Lower lobe of right lung (tissue), 2 donors: ENCODE measurements at places on chromosomes 7 and 10. TPM values are rescaled to one million over a fixed set of nuclear protein-coding genes. Genes with fewer than 3 reads are reported as not detected.

GRCh38 chr7:152925412-152926147, 166.0 kb downstream of the ACTR3B start:
- no peaks in the 10 kb centered on the region for H3K36me3 ChIP-seq
- DNase-seq: no peak
- peaks cover 32% of the 10 kb centered on the region for H3K27me3 ChIP-seq
- H3K27ac ChIP-seq: no peak overlapping the region

DNA sequence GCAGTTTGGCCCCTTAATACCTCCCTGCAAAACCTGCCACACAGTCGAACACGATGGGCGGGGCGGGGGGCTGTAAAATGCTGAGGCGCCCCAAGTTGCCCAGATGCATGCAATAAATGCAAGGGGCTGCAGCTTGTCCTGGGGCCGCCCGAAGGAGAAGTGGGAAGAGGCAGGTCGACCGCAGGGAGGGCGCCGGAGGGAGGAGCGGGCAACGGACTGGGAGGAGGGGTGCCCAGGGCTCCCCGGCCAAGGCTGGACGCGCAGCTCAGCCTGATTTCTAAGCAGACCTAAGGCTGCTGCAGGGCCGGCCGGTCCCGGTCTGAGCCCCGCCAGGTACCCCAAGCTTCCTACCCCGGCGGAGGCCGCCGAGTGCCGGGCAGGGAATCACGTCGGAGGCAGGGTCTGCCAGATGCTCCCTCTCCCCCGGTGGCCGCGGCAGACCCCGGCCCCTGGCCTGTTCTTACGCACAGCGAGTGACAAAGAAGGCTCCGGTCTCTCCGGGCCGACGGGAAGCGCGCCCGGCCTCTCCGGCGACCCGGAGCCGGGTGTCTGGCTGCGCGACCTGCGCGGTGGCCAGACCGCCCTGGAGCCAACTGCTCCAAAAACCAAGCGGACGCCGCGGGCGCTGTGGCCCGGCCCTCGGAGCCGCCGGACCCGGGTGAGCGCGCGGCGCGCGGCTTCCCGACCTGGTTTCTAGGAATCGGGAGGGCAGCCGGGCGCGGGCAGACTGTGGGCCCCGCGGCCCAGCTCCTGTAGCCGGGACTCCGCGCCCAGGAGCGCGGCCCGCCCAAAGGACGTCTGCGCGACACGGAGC, 744 bp upstream of the EBF3 start:
- H3K4me3 ChIP-seq: peak overlapping the region; percentile 20
- H3K36me3 ChIP-seq: no peaks in the 10 kb centered on the region
- H3K4me1 ChIP-seq: peaks cover 28% of the 10 kb centered on the region
- H3K27me3 ChIP-seq: peaks cover 97% of the 10 kb centered on the region
- H3K27ac ChIP-seq: no peak overlapping the region

DNA sequence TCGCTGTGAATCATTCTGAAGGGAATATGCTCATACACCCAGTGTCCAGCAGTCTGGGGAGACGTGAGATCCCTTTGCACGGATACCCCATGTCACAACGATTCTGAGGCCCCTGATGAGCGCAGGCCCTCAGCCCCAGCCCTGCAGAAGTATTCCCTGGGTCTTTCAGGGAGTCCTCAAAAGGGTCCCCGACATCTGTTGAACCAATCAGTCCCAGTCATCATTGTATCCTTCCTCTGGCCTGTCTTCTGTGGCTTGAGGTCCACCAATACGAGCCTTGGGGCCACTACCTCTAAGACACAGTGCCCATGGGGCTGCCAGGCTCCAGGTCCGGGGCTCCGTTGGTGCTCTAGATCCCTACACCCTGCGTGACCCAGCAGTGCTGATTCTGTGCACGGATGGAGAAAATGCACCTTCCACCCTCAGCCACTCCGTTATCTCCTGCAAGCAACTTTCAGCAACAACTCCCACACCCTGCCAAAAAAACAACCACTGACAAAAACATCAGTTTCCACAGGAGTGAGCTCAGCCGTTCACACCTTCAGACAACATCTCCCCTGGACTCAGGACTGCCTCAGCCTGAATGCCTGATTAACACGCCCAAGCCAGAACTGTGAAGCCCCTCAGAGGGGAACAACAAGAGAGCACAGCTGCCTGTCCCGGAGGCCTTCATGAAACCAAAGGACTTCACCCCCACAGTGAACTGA, 46.9 kb upstream of the KDM7A start:
- H3K27ac ChIP-seq: no peak overlapping the region
- H3K27me3 ChIP-seq: no peaks in the 10 kb centered on the region
- no peak for DNase-seq
- H3K4me3 ChIP-seq: no peak overlapping the region
- no peaks in the 10 kb centered on the region for H3K36me3 ChIP-seq

- H3K36me3 ChIP-seq: peaks cover 47% of the 10 kb centered on the region
- no peaks in the 10 kb centered on the region for H3K27me3 ChIP-seq
- no peaks in the 10 kb centered on the region for H3K4me1 ChIP-seq
- no peak for DNase-seq
These were observed 46.4 kb downstream of the CASD1 start for GRCh38 chr7:94556028-94556427.

DNA sequence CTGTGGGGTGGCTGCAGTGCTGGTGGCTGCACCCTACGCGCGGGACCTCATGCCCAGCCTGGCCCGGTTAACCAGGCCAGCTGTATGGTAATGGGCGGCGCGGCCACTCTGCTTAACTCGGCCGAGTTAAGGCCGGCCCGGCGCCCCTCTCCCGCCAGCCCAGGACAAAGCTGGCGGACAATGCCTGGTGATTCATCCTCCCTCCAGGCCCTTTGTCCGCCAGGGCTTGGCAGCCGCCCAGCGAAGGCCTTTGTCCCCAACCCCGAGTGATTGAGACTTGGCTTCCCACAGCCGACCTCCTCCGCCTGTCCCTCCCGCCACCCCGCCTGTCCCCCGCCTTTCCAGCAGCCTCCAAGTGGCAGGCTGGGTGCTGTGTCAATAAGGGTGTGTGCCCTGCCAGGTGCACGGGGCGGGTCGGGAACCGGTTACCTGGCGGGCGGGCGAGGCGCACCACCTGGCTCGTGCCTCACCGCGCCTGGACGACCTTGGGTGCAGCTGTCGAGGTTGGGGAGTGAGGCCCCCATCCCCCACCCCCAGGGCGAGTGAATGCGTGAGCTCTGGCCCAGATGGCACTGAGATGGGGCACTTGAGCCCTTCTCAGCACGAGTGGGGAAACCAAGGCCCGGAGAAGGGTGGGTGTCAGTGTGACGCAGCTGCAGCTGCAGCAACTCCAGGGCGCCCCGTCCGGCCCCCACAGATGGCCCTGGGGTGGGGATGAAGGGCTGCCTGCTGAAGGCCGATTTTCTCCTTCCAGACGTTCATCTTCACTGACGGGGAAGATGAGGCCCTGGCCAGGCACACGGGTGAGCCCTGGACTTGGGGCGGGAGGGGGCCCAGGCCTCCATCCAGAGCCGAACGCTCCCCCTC, 4.6 kb downstream of the LFNG start:
- H3K27ac ChIP-seq: peak overlapping the region; percentile 92
- no peaks in the 10 kb centered on the region for H3K27me3 ChIP-seq

- DNase-seq: no peak
- H3K4me1 ChIP-seq: no peaks in the 10 kb centered on the region
- H3K27ac ChIP-seq: no peak overlapping the region
- H3K36me3 ChIP-seq: no peaks in the 10 kb centered on the region
These were observed 35.7 kb upstream of the ATXN7L1 start for GRCh38 chr7:105911961-105912575.

DNA sequence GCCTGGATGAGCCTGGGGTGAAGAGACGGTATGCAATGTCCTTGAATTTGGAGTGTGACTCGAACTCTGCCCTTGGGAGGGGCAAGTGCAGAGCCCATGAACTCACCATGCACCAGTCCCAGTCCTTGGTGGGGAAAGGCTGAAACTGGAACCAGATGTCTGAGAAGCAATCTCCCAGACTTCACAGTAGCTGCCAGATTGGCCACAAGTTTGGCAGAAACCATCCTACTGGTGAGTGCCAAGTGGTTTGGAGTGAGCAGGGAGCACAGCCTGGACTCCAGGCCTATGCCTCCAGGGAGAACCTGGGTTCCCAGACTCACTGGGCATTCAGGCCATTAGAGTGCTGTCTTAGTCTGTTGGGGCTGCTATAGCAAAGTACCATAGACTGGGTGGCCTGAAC, 99.6 kb upstream of the LYZL1 start:
- H3K4me1 ChIP-seq: no peaks in the 10 kb centered on the region
- no peak overlapping the region for H3K27ac ChIP-seq
- no peaks in the 10 kb centered on the region for H3K36me3 ChIP-seq
- H3K4me3 ChIP-seq: no peak overlapping the region
- no peak for DNase-seq

GRCh38 chr7:95001815-95002561, 94.6 kb downstream of the PPP1R9A start:
- peak overlapping the region; percentile 58 for H3K27ac ChIP-seq
- DNase-seq: no peak
- no peak overlapping the region for H3K4me3 ChIP-seq
- no peaks in the 10 kb centered on the region for H3K27me3 ChIP-seq

DNA sequence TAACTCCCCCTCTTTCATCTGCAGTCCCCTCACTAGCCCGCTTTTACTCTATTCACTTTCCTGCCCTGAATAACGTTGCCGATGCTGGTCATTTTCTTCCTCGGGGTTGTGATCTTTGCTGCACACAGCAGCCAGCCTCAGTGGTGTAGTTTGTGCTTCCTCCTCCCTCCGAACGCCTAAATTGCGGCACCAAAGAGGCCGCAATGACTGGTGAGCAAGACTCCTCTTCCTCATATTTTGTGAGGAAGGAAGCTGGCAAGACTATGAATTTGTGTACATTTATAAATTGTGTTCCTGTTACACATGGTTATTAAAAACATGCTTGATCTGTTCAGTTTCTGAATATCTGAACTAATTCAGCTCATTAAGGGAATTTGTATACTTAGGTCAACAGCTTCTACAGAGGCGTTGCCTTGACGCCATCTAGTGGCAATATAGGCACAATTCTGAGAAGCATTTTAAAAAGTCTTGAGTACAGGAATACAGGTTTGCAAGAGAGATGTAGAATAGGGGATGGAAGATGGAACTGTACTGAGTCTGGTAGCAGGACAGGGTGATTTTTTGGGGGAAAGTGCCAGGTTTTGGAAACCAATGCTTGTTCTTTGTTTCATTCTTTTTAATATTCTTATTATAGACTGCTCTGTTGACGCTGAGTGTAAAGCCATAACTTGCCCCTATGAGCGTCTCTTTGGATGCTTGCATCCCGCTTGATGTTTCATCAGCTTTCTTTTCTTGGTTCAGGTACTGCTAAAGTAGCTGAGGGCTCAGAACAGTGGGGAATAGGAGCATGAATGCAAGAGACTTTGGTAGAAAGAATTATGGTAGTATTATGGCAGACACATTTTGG, 4.1 kb upstream of the TAS2R5 start:
- peaks cover 9% of the 10 kb centered on the region for H3K36me3 ChIP-seq
- DNase-seq: no peak
- H3K27ac ChIP-seq: no peak overlapping the region
- H3K27me3 ChIP-seq: no peaks in the 10 kb centered on the region
- H3K4me3 ChIP-seq: no peak overlapping the region

- H3K4me1 ChIP-seq: no peaks in the 10 kb centered on the region
- H3K27me3 ChIP-seq: no peaks in the 10 kb centered on the region
- H3K36me3 ChIP-seq: no peaks in the 10 kb centered on the region
These were observed 173.3 kb upstream of the BET1 start for GRCh38 chr7:94177441-94177840.

- no peaks in the 10 kb centered on the region for H3K36me3 ChIP-seq
- H3K4me1 ChIP-seq: no peaks in the 10 kb centered on the region
- no peaks in the 10 kb centered on the region for H3K27me3 ChIP-seq
- DNase-seq: no peak
- H3K27ac ChIP-seq: no peak overlapping the region
These were observed 149.2 kb downstream of the DYNC1I1 start for GRCh38 chr7:95921543-95921942.

- peaks cover 22% of the 10 kb centered on the region for H3K36me3 ChIP-seq
- H3K4me1 ChIP-seq: no peaks in the 10 kb centered on the region
- no peak overlapping the region for H3K27ac ChIP-seq
- DNase-seq: peak; percentile 43
These were observed 228.6 kb downstream of the ELFN1 start for GRCh38 chr7:1898628-1899185.

- no peaks in the 10 kb centered on the region for H3K36me3 ChIP-seq
- DNase-seq: no peak
- no peak overlapping the region for H3K4me3 ChIP-seq
- no peaks in the 10 kb centered on the region for H3K4me1 ChIP-seq
- H3K27ac ChIP-seq: no peak overlapping the region
These were observed 22.8 kb downstream of the AKR1C3 start for GRCh38 chr10:5117026-5117425.

DNA sequence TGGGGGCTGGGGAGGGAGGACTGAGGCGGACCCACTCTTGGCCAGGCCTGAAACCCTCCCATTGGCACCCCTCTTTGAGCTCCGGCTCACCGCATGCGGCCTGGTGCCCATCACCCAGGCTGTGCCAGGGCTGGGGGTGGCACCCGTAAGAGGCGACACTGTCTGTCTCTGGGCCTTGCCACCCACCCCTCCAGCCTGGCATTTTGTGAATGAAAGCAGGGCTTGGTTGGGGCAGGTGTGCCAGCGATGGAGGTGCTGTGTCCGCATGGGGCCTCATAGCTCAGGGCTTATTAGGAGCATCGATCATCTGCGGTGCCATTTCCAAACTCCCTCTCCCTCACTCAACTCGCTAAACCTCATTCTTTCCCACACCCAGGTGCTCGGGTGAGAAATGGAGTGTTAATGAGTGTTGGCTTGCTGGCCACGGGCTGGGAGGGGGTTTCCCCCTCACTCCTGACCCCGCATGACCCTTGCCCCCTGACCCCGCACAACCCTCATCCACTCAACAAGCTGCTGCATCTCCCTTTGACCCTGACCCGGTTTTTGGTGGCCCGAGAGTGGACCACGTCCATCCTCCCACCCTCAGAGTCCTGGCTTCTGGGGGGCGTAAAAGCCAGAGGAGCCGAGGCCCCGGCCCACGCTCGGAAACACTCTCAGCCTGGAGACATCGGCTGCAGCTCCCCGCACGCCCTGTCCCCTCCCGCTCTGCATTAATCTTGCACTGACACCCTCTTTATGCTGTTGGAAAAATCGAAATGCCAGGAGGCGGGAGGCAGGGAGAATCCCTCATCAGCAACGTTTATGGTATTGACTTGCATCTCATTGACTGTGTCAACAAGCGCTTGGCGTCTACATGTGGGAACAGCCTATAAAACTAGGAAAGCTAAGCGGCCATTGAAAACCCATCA, 161.2 kb downstream of the DNAJB6 start:
- H3K27me3 ChIP-seq: peaks cover 3% of the 10 kb centered on the region
- DNase-seq: no peak
- no peak overlapping the region for H3K27ac ChIP-seq
- H3K36me3 ChIP-seq: no peaks in the 10 kb centered on the region
- H3K4me1 ChIP-seq: no peaks in the 10 kb centered on the region

GRCh38 chr10:132892004-132892403, 50.4 kb downstream of the CFAP46 start:
- no peak overlapping the region for H3K4me3 ChIP-seq
- H3K36me3 ChIP-seq: no peaks in the 10 kb centered on the region
- H3K4me1 ChIP-seq: no peaks in the 10 kb centered on the region
- no peak overlapping the region for H3K27ac ChIP-seq
- no peak for DNase-seq

- peaks cover 38% of the 10 kb centered on the region for H3K4me1 ChIP-seq
- no peak for DNase-seq
- H3K36me3 ChIP-seq: no peaks in the 10 kb centered on the region
- no peaks in the 10 kb centered on the region for H3K27me3 ChIP-seq
These were observed 1.9 kb downstream of the PTEN start for GRCh38 chr10:87865241-87865881.

The TMEM236 gene
- total RNA-seq: 5.9 TPM

The APBB1IP gene
- 36.8 TPM for total RNA-seq

The ANKRD2 gene
- 0.35 TPM for total RNA-seq

The CD36 gene
- 141 TPM for total RNA-seq

The DKK1 gene
- 2.5 TPM for total RNA-seq

The SPDYE2B gene
- total RNA-seq: not detected

The TEX47 gene
- not detected for total RNA-seq

The SYT15 gene
- 34.5 TPM for total RNA-seq

The PRLHR gene
- not detected for total RNA-seq

The CDHR3 gene
- total RNA-seq: 28.7 TPM
